ENCODE measurements at places on chromosomes 7 and 10.

DNA sequence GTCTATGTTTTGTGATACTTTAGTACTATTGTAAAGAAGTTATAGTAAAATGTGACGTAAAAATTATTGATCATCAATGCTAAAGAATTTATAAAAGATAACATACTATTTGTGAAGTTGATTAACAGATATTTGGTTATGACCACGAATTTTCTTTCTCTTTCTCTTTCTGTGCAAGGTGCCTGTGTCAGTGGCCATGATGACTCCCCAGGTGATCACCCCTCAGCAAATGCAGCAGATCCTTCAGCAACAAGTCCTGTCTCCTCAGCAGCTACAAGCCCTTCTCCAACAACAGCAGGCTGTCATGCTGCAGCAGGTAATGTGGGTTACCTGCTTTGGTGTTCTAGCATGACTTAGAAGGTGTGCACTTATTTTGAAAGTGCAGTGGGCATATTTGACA lies 213.7 kb downstream of the FOXP2 start:
- DNase-seq: no peak

DNA sequence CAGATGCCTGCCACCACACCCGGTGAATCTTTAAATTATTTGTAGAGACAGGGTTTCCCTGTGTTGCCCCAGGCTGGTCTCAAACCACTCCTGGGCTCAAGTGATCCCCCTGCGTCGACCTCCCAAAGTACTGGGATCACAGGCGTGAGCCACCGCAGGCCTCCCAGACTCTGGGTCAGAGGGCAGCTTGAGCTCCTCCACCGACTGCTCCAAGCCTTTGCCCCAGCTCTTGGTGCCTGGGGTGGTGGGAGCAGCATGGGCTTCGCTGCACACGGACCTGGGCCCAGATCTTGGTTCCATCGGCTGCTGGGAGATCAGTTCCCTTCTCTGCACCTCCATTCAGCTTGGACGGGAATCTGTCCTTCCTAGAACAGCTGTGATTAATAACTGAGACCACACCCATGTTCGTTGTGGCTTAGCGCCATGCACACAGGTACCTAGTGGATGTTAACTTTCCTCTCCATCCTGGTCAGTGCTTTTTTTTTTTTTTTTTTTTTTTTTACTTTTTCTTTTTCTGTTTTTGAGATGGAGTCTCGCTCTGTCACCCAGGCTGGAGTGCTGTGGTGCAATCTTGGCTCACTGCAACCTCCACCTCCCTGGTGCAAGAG lies 125.3 kb downstream of the CUX1 start:
- no peak for DNase-seq

DNA sequence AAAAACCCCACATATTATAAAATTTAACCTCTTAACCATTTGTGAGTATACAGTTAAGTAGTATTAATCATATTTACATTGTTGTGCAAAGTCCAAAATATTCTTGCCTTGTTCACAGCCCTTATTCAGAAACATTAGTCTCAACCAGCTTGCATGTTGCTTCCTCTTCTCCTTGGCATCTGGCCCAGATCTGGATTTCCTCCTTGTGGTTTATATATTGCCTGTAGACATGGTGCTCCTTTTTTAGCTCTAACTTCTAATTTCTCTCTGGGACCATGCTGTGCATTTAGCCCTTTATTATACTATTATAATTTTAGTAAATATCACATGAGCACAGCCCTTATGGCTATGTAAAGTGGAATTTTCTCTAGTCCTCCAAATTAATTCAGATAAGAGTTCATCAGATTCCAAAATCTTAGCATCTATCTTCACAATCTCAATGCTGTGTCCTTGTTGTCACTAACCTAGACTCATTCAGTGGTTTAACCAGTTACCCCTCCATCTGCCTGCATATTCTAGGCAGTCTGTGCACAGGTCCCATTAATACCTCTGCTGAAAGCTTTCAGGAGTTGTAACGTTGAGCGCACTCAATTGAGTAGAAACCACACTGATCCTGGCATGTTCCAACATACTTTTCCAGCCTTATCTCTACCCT lies 7.9 kb downstream of the CPED1 start:
- DNase-seq: peak; percentile 95

DNA sequence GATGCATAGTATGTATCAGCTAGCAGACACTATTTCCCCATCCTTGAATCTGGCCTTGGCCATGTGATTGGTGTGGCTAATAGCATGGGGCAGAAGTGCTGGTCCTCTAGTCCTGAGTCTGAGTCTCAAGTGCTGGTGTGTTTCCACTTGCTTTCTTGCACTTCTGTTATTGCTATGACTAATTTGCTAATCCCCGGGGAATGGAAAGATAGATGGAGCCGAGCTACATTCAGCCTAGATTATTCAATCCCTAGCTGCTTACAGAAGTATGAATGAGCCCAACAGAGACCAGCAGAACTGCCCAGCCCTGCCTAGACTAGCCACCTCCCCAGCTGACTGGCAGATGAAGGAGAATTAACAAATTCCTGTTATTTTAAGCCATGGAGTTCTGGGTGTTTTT lies 53.2 kb upstream of the SYPL1 start:
- no peak for DNase-seq

- no peak for DNase-seq
Measured at GRCh38 chr7:91571601-91572000, 307.4 kb downstream of the FZD1 start.

DNA sequence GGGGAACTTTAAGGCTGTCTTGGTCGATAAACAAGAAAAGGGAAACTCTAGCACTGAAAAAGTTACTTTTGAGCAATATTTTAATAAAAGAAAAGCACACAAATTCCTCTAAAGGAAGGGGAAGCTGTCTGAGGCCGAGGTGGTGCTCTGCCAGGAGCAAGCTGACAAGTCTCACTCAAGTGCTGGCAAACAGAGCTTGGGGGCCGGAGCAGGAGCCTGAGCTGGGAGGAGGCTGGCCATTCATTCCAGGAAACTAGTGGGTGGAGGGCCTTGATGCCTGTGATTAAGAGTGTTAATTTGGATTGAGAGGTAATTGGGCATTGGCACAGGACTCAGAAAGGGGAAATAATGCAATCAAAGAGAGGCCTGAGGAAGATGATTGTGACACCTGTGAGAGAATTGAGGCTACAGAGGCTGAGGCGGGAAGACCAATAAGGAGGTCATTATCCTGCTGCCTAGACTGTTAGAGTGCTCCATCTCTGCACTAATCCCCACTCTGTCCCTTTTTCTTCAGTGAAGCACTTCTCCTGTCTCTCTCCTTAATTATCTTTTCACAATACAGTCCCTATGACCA lies 154.9 kb upstream of the COL1A2 start:
- DNase-seq: no peak

DNA sequence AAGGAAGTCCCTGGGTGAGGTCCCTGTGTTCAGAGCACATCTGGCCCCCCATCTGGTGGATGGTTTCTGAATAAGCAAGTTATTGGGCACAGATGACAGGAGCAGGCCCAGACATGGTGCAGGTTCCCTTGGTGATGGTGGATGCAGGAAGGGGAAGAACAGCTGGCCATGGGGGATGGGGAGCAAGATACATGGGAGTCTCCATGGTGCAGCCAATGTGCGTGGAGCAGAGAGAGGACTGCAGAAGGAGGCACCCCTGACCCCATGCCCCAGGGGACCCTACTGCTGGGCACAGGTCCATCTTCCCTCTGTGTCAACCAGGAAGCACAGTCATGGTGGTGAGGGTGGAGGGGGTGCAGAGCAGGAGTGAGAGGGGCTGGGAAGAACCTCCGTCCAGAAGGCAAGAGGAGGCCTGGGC lies 43.8 kb upstream of the RABGEF1 start:
- no peak for DNase-seq

- DNase-seq: no peak
Measured at GRCh38 chr7:148473703-148474480, 116.7 kb upstream of the C7orf33 start.

DNA sequence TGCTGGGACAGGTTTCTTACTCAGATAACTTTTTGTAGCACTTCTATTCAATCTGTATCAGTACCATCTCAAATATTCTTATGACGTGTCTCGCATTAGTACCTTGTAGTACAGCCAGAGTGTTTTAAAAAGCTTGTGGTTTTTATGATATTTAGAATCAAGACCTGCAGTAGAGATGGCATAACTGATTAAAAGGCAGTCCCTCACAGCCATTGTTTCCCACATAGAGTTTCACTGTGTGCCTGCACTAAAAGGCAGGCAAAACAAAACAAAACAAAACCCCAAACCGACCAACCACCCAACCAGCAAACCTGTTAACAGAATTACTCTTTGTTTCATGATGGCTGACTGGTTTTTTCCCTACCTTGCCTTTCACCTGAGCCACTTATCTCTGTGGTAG lies 221.3 kb upstream of the DGKB start:
- no peak for DNase-seq

DNA sequence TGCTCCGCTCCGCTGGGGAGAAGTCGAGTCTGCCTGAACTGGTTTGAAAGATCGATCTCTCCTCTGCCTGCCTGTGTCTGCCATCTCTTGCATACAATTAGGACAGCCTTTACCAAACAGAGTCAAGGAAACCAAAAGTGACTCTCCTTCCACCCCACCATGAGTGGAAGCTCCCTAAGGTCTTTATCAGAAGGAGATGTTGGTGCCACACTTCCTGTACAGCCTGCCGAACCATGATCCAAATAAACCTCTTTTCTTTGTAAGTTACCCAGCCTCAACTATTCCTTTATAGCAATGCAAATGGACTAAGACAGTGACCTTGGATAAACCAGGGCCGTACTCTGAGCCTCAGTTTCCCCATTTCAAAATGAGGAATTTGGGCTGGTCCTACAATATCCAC lies 106.3 kb upstream of the GDF10 start:
- no peak for DNase-seq

- DNase-seq: no peak
Measured at GRCh38 chr7:1096156-1097119, 8.5 kb downstream of the GPER1 start.

- DNase-seq: no peak
Measured at GRCh38 chr7:2796358-2797352, 47.5 kb downstream of the GNA12 start.

DNA sequence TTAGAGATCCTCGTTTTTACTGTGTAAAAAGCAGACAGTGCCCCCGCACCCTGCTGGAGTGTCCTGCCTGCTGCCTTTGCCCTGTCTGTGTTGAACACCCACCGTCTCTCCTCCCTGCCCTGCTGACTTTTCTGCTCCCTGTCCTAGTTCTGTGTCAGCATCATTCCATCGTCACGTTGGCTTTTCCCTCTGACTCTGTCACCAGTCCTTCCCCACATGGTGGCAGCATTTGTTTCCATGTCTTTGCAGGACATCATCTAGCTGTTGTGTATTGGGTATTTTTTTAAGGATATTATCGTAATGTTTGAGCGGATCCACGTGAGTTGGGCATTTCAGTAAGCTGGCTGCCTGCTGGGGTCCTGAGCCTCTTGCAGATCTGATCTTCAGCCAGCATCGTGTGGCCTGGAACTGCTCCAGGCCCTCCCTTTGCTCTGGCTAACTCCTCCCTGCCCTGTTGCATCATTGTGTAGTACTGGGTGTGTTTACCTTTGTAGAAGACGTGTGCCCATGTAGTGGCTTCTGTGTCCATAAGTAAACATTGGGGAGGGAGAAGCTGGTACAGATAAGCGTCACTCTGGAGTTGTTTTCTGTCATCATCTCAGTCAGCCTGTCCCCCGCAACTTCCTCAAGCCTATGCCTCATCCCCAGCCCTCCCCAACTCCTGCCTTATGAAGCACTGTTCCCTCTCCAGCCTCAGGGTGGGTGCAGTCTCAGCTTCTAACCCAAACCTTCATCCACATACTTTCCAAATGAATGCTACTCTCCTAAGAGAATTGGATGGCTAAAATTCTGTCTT lies 44.3 kb downstream of the TRRAP start:
- DNase-seq: no peak

- DNase-seq: no peak
Measured at GRCh38 chr10:61708846-61709245, 46.1 kb downstream of the CABCOCO1 start.

- no peak for DNase-seq
Measured at GRCh38 chr10:4623757-4624420, 202.1 kb upstream of the AKR1E2 start.

- no peak for DNase-seq
Measured at GRCh38 chr7:121961089-121961867, 88.3 kb downstream of the PTPRZ1 start.

DNA sequence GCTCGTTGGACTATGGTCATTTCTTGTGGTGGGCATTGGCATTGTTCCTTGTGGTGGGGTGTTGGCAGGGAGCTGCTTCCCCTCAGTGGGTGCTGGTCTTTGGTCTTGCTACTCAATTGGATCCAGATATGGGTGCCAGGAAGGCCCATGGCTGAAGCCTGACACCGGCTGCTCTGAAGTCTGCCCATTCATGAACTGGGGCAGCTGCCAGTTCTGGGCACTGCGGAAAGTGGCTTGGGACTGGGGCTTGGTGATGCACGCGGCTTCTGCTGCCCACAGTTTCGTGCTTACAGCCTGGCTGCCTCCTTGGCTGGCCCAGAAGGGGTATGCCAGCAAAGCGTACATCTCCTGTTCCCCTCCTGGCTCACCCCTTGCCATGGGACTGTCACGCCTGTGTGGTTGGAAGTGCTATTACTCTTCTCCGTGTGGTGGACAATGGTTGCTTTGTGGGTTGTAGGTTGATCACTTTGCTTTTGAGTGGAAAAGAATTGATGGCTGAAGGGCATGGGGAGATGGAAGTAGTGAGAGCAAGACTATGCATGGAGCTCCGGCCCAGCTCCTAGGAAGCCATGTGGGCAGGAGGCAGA lies 54.7 kb downstream of the ADAMTS14 start:
- no peak for DNase-seq

GRCh38 chr10:126903656-126904360 lies 1.4 kb upstream of the DOCK1 start:
- no peak for DNase-seq
